ENCODE measurements at places on chromosomes 3 and 15.

DNA sequence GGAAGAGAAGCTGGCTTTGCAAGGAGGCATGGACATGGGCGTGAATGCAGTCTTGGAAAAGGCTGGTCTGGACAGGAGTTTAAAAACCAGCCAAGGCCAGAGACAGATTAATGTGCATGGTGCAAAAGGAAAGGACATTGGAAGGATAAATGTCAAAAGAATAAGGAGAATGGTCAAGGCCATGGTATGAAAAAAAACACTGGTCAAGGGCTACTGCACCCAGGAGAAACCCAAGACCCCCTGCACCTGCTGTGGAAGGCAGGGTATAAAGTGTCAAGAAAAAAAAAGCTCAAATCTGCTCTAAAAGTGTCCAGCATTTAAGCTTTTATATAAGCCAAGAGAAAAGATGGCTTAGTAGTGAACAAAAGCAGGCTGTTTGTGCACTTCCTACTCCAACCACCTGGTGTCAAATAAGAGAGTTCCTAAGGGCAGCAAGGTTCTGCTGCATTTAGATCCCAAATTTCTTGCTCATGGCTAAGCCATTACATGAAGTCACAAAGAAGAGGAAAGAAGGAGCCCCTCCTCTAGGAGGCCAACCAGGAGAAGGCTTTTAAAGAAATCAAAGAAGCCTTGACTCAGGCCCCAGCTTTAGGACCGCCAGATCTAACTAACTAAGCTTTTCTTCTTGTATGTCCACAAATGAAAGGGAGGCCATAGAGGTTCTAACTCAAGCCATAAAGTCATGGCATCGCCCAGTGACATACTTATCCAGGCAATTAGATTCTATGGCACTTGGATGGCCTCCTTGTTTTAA is 16.9 kb downstream of the CCR4 start:
- DNase-seq = no peak
- H3K27ac ChIP-seq = no peak overlapping the region
- no peaks in the 10 kb centered on the region for H3K4me1 ChIP-seq

- H3K36me3 ChIP-seq = no peaks in the 10 kb centered on the region
- no peak for DNase-seq
- no peaks in the 10 kb centered on the region for H3K27me3 ChIP-seq
- no peak overlapping the region for H3K27ac ChIP-seq
- H3K4me3 ChIP-seq = no peak overlapping the region
- no peaks in the 10 kb centered on the region for H3K4me1 ChIP-seq
Observed at GRCh38 chr3:26932752-26933151, 310.2 kb downstream of the LRRC3B start.

GRCh38 chr3:122415104-122415744 is 638 bp downstream of the WDR5B start:
- H3K27me3 ChIP-seq = no peaks in the 10 kb centered on the region
- peak overlapping the region; percentile 100 for H3K27ac ChIP-seq
- peak; percentile 20 for DNase-seq
- H3K4me3 ChIP-seq = peak overlapping the region; percentile 98
- H3K36me3 ChIP-seq = peaks cover 45% of the 10 kb centered on the region
- peaks cover 50% of the 10 kb centered on the region for H3K4me1 ChIP-seq

DNA sequence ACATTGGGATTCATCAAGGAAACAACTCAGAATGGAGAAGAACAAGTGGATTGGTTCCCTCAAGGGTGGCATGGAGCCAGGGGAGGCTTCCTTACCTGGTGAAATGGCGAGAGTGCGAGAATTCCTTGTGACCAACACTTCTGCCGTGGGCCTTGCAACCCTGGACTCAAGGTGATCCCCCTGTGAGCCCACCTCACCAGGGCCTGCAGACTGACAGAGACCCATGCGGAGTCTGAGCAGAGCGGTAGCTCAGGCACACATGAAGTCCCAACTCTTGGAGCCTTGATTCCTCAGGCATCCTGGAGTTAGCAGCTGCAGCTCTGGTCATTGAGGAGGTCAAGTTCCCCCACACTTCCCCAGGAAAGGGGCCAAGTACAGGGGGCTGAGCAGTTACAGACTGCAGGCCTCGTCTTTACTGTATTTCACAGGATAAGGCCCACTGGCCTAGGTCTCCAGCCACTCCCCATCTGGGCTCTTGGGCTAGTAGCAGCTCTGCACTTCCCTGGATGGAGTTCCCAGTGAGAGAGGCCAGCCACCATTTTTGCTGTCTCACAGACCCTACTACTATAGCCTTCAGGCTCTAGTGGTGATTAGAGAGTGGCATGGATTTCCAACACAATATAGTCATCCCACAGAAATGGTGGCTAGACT is 269.5 kb upstream of the DCBLD2 start:
- H3K4me1 ChIP-seq = no peaks in the 10 kb centered on the region
- H3K27ac ChIP-seq = no peak overlapping the region
- no peaks in the 10 kb centered on the region for H3K36me3 ChIP-seq
- DNase-seq = no peak
- no peak overlapping the region for H3K4me3 ChIP-seq

- no peaks in the 10 kb centered on the region for H3K27me3 ChIP-seq
- peaks cover 32% of the 10 kb centered on the region for H3K4me1 ChIP-seq
- no peak overlapping the region for H3K27ac ChIP-seq
Observed at GRCh38 chr3:125121246-125122010, 65.6 kb upstream of the HEG1 start.

DNA sequence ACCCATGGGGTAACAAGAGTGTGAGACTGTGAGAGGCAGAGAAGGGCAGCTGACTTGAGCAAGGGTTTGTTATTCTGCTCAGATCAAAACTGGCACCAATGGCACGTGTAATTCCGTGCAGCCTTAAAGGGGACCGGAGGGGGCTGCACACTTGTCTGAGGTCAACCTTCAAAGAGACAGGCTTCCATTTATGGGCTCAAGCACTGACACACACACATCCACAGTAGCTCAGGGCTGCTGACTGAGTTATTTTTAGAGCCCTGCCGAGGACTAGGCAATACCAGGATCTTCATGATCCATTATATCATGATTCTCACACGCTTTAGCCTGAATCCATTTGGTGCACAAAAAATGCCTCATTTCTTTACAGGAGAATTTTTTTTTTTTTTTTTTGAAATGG is 20.6 kb upstream of the SPTBN5 start:
- H3K36me3 ChIP-seq = peaks cover 55% of the 10 kb centered on the region
- H3K27ac ChIP-seq = no peak overlapping the region
- DNase-seq = no peak
- no peaks in the 10 kb centered on the region for H3K27me3 ChIP-seq
- H3K4me1 ChIP-seq = peaks cover 11% of the 10 kb centered on the region

DNA sequence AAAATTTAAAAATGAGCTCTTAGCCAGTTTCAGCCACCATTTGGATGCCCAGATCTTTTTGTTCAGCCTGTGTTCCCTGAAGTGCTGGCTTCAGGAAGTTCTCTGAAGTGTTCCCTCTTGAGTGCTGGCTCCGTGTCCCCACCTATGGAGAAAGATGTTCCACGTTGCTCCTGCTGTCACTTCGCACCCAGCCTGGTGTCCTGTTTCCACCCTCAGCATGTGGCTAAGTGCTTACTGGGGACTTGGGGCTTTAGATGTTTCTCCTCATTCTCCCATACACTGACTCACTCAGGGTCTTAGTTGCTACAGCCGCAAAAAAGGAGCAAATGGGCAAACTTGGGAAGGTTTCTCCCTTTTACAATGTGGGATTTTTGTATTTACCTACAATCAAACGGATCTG is 16.6 kb downstream of the CHCHD6 start:
- H3K4me3 ChIP-seq = no peak overlapping the region
- DNase-seq = no peak
- peaks cover 8% of the 10 kb centered on the region for H3K4me1 ChIP-seq
- H3K27me3 ChIP-seq = no peaks in the 10 kb centered on the region
- H3K36me3 ChIP-seq = peaks cover 11% of the 10 kb centered on the region

DNA sequence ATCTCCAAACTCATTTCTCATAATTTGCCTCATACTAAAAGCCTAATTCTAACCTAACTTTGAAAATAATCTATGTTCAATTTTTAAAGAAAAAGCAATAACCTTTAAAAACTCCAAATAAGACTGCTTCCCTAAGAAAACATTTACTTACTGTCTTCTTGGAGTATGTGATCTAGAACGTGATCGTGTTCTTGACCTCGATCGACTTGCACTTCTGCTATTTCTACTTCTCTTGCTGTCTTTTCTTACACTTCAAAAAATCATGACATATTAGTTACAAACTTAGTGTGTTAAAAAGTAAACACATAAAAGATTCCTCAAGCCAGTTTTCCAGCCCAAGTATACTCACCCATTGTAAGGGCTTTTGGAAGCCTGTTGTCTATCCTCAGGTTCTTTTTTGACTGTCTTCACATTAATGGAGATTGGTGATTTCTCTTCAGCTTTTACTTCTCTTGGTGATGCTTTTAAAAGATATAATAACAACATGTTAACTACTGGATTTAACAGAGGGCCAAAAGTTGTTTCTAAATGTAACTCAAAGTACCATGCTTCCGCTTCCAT is 10.7 kb downstream of the CCNL1 start:
- no peak overlapping the region for H3K4me3 ChIP-seq
- H3K4me1 ChIP-seq = peaks cover 8% of the 10 kb centered on the region
- H3K27me3 ChIP-seq = no peaks in the 10 kb centered on the region
- no peak for DNase-seq

DNA sequence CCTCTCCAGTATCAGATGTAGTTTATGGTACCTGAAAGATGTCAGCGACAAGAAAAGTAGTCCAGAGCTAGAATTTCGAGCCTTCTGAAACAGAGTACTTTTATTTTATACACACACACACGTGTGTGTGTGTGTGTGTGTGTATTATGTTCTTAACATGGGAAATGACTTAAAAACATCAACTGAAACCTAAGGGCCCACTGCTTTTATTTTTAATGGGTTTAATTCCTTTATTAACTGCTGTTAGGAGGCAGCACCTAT is 1.9 kb downstream of the TCF12 start:
- peaks cover 34% of the 10 kb centered on the region for H3K36me3 ChIP-seq
- peak overlapping the region; percentile 92 for H3K4me3 ChIP-seq
- no peaks in the 10 kb centered on the region for H3K27me3 ChIP-seq
- peaks cover 40% of the 10 kb centered on the region for H3K4me1 ChIP-seq

DNA sequence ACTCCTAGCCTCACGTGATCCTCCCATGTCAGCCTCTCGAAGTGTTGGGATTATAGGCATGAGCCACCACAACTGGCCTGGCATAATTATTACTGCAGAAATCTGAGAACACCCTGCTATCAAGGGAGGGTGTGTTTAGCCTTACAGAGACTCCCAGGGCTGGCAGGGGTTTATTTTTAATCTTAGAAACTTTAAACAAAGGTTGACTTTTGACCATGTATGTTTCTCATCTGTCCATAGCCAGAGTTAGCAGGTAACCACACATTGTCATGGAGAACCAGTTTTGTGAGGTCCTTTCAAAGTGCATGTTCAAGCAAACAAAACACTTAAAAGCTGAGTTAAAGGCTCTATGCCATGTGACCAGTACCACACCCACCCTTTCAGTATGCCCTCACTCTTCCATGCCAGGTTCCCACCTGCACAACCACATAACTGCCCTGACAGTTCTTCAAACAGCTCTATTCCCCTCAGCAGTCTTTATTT is 11.1 kb downstream of the SIAH2 start:
- no peaks in the 10 kb centered on the region for H3K27me3 ChIP-seq
- H3K4me1 ChIP-seq = peaks cover 84% of the 10 kb centered on the region
- peaks cover 58% of the 10 kb centered on the region for H3K36me3 ChIP-seq
- H3K27ac ChIP-seq = peak overlapping the region; percentile 18
- H3K4me3 ChIP-seq = no peak overlapping the region

GRCh38 chr3:130907966-130908365 is 14.1 kb downstream of the ATP2C1 start:
- no peaks in the 10 kb centered on the region for H3K27me3 ChIP-seq
- no peak for DNase-seq
- H3K27ac ChIP-seq = no peak overlapping the region
- peaks cover 41% of the 10 kb centered on the region for H3K4me1 ChIP-seq

DNA sequence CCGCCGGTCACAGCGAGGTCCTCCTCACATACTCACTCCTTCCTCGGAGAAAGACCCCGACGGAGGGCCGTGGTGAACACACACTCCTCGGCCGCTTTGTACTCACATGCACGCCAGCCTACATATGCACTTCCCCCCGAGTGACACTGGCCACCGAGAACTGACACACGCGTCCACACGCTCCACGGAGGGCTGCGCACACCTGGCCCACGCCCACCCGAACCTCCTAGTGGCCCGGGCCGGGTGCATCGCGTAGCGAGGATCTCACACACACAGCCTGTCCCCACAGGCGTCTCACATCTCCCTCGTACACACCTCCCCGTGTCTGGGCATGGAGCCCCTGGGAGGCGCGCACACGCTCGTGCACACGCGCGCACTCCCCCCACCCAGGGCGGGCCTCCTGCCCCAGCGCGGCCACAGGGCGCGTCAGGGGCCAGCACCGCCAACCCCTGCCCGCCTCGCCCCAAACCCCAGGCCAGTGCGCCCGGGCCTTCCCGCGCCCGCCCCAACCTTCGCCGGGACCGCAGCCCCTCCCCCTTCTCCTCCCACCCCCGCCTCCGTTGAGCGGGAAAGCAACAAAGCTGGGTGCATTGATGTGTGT is 411 bp upstream of the C3orf70 start:
- peak overlapping the region; percentile 78 for H3K4me3 ChIP-seq
- peaks cover 26% of the 10 kb centered on the region for H3K27me3 ChIP-seq
- H3K4me1 ChIP-seq = peaks cover 6% of the 10 kb centered on the region
- H3K36me3 ChIP-seq = no peaks in the 10 kb centered on the region

GRCh38 chr15:49155834-49156627 is 632 bp upstream of the COPS2 start:
- DNase-seq = no peak
- H3K4me1 ChIP-seq = peaks cover 40% of the 10 kb centered on the region
- peaks cover 8% of the 10 kb centered on the region for H3K36me3 ChIP-seq

- DNase-seq = no peak
- no peak overlapping the region for H3K4me3 ChIP-seq
- no peaks in the 10 kb centered on the region for H3K36me3 ChIP-seq
Observed at GRCh38 chr3:103629391-103629790, 1194.6 kb downstream of the ZPLD1 start.

DNA sequence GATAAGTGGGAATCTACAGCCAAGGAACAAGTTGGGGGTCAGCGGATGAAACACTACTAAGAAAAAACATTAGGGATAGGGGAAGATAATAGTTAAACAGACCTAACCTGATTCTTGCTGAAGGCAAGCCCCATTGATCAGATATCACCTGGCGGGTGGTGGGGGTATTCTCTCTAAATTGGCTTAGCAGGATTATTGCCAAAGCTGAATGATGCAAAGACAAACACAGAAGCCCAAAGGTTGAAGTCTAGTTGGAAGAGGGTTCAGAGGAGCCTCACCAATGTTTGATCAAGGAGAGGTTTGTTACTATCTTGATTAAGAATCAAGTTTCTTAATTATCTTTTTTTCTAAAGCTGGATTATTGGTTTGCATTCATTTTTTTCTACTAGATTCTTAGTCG is 371.9 kb upstream of the CNTN4 start:
- DNase-seq = no peak
- no peak overlapping the region for H3K4me3 ChIP-seq
- H3K4me1 ChIP-seq = no peaks in the 10 kb centered on the region
- no peaks in the 10 kb centered on the region for H3K27me3 ChIP-seq

GRCh38 chr3:172170841-172171240 is 131.5 kb downstream of the FNDC3B start:
- H3K36me3 ChIP-seq = no peaks in the 10 kb centered on the region
- no peaks in the 10 kb centered on the region for H3K4me1 ChIP-seq
- no peak for DNase-seq

Data from activated B cell treated with CpG ODN at 0.5 μM for 24 hours (primary cell).